ENCODE measurements at places on chromosomes 2 and 18.

DNA sequence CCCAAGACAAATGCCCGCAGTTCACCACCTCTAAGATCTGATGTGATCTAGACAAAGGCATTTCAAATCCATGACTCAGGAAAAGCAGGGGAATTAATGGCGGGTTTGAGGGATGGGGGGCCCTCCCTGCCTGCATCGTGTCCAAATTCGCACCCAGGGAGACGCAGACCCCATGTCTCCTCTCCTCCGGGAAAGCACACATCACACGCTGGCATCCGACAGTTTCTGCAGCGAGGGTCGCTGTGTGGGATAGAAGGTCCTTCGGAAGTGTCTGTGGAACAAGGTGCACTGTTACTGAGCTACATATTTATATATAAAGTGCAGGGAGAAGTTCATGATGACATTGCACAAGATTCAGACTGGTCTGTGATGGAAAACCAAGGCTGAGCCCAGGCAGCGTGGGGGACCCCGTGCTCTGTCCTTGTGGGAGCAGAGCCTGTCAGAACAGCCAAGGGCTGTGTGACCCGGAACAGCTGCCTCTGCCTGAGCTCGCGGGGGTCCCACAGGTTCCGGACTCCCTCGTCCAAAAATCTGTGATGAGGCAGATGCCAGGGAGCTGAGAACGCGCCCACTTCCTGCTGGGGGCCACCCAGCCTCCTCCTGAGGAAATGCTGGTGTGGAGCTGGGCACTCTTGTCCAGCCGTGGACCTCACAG, 82.3 kb upstream of the CTDP1 start:
- DNase-seq: no peak

GRCh38 chr2:168044579-168044978, 202.8 kb downstream of the STK39 start:
- DNase-seq: no peak

DNA sequence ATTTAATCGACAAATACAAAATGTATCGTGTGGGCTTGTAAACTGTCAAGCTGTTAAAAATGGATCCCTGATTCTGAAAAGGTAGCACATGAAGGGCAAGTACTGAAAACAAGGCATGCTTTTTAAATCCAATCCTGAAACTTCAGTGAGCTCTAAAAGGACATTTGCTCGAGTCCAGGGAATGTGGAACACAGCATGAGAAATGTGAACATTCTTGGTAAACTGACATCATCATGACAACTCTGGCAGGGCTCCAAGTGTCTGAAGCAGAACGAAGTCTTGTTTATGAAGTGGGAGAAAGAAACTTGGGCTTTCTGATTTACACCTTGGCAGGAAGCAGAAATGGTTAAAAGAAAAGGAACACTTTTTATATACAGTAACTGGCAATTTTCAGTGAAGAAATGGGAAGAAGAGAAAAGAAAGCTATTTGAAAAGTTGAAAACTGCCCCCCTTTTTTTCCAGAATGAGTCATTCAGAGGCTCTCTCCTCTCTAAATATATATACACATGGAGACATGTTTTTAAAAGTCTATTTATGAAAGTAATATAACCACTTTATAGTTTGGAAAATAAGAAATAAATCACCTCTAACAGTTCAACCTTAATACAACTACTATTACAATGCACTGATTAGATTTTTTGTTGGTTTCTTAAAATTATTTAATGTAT, 120.8 kb downstream of the GAREM1 start:
- DNase-seq: peak; percentile 97

DNA sequence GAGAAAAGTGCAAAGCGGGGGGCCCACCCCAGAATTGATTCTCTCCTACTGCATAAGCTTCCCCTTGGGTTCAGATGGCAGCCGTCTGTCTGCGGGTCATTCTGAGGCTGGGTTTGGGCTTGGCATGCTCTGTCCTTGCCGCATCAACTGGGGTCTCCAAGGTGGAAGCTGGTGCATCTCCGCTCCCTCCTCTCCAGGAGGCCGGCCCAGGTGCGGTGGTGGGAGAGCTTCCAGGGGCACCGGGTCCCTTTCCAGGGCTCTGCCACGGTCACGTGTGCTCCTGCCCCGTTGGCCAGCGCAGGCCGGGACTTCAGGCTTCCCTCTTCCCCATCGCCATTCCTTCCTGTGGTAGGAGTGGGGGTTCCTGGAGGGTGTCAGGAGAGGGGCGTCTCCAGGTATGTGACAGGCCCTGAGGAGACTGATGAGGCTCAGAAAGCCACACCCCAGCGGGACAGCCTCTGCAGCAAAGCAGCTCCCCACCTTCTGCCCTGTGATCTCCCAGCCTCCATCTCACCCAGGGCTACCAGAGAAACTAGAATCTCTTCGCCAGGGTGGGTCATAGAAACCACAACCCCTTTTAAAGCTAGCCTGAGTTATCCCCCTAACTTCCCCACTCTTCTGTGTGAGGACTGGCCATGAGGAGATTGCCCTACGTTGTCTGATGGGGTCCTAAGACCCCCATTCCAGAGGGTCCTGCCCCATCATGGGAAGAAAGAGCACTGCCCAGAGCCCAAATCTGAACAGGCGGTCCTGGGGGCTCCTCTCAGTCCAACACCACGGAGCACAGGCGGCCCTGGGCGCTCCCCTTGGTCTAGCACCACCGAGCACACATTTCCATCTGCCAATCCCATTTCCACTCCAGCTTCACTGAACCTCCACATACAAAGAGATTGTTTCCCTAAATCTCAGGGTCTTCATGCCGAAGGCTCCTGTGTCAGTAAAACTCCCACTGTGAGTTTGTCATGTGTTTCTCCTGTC, 76.6 kb downstream of the SLC66A2 start:
- no peak for DNase-seq

- no peak for DNase-seq
These were observed 216.6 kb downstream of the HRH4 start for GRCh38 chr18:24677011-24677410.

DNA sequence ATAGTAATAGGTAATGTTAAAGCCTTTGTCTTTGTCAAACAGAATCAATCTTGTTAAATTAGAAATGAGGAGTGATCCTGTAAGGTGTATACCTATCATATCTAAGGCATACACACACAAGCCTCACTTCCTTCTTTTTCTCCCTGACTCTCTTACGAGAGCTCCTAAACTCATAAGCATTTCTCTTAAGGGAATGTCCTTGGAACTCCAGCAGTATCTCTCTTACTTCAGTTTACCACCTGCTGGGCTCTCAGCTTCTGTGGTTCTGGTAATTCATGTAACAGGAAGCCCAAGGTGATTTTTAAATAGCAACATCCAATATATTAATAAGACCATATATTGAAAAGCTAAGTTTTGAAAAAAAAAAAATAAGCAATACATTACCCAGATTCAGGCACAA, 85.9 kb downstream of the UBE2E3 start:
- no peak for DNase-seq

- DNase-seq: no peak
These were observed 125.7 kb downstream of the EIPR1 start for GRCh38 chr2:3251946-3252345.

DNA sequence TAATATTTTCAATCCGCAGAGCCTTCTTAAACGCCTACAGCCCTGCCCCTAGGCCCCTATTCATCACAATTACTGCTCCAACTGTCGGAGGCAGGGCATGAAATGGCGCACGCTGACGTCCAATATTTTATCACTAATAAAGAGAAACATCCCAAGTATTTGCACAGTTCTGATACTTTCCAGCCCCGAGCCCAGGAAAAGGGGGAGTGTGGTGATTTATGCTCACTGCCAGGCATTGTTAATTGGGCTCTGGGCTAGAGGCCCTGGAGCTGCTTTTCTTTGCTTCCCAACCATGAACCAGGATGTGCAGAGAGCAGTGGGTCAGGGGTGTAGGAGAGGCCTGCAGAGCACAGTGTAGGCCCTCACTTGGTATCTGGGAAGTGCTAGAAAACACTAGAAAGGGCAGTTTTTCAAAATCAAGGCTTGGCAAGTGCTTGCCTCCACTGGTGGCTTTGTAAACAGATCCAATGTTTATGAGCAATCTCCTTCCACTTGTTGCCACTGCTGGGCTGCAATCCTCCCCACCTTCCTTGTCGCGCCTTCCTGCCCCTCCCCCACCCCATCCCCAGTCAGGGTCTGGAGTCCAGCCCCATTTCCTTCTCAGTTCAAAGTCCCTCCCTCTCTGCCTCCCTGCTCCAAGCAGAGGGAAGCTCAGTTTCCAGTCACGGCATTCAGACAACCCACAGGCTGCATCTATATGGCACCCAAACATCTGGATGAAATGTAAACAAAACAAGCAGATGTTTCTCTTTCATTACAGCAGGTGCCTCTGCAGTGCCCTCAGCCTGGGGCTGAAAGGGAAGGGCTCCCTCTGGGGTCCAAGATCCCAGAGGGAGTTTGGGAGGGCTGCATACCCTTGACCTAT, 83.9 kb upstream of the PKDCC start:
- DNase-seq: peak; percentile 73

DNA sequence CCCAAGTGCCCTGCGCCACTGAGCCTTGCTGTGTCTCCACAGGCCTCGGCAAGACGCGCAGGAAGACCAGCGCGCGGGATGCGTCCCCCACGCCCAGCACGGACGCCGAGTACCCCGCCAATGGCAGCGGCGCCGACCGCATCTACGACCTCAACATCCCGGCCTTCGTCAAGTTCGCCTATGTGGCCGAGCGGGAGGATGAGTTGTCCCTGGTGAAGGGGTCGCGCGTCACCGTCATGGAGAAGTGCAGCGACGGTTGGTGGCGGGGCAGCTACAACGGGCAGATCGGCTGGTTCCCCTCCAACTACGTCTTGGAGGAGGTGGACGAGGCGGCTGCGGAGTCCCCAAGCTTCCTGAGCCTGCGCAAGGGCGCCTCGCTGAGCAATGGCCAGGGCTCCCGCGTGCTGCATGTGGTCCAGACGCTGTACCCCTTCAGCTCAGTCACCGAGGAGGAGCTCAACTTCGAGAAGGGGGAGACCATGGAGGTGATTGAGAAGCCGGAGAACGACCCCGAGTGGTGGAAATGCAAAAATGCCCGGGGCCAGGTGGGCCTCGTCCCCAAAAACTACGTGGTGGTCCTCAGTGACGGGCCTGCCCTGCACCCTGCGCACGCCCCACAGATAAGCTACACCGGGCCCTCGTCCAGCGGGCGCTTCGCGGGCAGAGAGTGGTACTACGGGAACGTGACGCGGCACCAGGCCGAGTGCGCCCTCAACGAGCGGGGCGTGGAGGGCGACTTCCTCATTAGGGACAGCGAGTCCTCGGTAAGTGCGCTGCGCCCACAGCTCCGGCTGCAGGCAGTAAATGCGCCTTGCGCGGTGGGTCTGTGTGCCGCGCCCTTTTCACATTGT, 136.8 kb downstream of the NCK2 start:
- no peak for DNase-seq

DNA sequence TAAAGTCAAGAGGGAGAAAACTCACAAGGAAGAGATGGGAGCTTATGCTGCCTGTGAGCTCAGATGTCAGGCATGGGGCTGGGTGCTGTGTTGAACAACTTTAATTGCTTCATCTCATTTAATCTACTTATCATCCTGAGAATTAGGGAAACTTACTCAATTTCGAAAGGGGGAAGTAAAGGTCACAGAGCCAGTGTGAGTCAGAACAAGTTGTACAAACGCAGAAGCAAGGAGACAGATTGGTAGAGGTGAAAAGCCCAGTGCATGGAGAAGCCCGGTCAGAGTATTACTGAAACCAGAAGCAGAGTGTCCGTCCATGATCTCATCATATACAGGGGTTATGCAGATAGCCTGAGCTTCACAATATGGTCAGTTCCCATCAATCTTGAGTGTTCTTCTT, 281.1 kb upstream of the POU3F3 start:
- DNase-seq: no peak

- DNase-seq: no peak
These were observed 55.0 kb downstream of the GATA6 start for GRCh38 chr18:22224339-22224738.

DNA sequence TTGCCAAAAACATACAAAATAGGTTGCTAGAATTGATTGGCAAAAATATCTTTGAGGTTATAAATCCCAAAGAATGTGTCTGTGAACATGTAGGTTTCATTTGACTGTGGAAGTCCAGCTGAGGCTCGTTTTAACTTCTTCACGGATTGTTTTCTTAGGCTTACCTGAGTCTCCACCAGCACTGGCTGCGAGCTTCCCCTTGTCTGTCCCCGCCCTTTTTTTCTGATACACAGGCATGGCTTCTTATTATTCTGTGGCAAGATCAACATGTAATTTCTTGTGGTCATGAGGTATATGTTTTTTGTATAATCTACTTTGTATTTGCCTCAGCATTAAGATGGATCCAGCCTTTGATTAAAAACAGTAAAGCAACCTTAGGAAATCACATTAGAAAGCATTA, 7.2 kb upstream of the SLC40A1 start:
- no peak for DNase-seq

- no peak for DNase-seq
These were observed 49.9 kb upstream of the TMEM18 start for GRCh38 chr2:727071-727470.

- DNase-seq: no peak
These were observed 32.8 kb upstream of the TMEM178A start for GRCh38 chr2:39632876-39633275.

GRCh38 chr2:138219961-138220360, 255.7 kb downstream of the HNMT start:
- no peak for DNase-seq

GRCh38 chr2:122148128-122148767, 392.8 kb downstream of the TSN start:
- no peak for DNase-seq

DNA sequence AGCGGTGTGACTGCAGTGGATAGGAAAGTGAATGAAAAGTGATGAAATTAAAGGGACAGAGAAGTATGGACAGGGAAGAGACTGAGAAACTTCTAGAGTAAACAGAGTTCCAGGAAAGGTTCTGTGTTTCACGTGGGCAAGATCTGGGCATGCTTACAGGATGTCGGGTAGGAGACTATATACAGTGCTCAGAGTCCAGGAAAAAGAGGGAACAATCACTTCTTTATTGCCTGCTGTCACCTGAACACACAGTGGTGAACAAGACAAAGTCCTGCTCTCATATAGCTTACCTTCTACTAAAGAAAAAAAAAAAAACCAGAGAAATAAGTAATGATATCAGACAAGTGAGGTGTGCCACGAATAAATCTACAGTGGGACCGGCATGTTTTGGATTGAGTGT, 2.4 kb downstream of the LRPPRC start:
- no peak for DNase-seq

GRCh38 chr2:176388861-176389260, 119.6 kb downstream of the MTX2 start:
- no peak for DNase-seq

- no peak for DNase-seq
These were observed 58.5 kb downstream of the FAM228A start for GRCh38 chr2:24233321-24233720.
